Hypothalamus (tissue), 51 donors: ENCODE measurements at places on chromosomes 6 and 20.

DNA sequence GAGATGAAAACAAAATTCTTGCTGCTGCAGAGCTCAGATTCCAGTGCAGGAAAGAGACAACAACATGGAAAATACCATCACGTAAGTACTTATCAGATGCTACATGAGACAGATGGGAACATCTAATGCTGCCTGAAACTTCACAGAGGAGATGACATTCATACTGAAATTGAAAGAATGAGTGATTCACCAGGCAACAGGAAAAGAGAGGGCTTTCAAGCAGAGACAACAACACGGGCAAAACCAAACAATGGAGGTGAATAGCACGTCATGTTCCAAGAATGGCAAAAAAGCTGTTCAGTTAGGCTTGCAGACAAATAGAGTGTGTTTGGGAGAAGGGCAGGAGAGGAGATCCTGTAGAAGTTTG, 39.3 kb downstream of the GTF2H5 start:
- DNase-seq: no peak

DNA sequence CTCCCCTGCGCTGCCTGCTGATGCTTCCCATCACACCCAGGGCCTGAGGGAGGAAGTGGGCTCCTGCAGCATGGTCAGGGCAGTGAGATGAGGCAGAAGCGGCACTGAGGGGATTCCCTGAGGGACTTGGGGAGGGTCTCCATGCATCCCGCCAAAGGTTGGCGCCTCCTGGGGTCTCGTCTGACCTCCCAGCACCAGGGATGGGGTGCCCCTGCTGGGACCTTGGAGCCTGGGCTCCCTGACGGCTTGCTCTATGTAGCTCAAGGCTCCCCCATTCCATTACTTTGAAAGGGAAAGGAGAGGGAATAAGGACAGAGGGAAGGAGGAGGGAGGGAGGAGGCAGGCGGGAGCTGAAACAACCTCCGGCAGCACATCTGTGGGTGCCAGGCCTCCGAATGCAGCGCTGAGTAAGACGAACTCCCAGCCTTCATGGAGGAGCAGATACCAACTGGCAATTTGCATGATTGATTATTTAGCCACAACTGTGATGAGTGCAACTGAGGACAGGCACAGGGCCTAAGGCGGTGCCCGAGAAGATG, 259.3 kb downstream of the ERMARD start:
- no peak for DNase-seq

- DNase-seq: no peak
Measured at GRCh38 chr20:9119776-9120175, 50.9 kb downstream of the PLCB4 start.

DNA sequence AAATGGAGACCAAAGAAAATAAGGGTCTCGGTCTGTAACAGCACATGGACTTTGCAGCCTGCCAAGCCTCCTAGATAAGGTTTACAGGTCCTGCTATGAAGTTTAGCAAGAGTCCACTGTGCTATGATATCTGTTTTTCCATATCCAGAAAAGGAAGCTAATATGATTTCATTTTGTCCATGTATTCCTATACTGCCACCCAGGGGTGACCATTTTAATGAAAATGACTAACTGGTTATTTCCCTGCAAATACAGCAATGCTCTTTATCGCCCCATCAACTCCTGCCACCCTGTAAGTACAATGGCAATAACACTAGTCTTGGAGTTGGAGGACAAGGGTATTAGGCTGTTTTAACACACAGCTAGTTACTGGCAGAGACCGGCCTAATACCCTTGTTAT, 115.2 kb upstream of the GLP1R start:
- DNase-seq: no peak

GRCh38 chr20:48531505-48531904, 296.3 kb downstream of the PREX1 start:
- no peak for DNase-seq

- no peak for DNase-seq
Measured at GRCh38 chr6:36207155-36207554, 10.6 kb downstream of the BRPF3 start.

DNA sequence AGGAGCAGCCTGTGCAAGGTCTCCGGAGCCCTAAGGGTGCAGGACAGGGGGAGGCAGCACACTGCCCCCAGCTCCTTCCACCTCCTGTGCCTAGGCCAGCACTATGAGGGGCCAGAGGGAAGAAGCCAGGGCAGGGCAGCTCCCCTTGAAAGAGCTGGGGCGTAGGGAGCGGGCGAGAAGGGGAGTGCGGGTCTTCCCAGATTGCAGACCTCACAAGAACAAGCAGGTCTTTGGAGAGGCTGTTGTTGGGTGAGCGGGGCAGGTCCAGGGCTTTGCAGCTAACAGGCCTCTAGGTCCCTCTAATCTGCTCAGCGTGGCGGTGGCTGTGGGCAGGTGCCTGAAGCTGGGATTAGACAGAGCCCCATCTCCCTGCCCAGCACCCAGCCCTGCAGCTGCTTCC, 22.4 kb upstream of the CST1 start:
- DNase-seq: no peak

DNA sequence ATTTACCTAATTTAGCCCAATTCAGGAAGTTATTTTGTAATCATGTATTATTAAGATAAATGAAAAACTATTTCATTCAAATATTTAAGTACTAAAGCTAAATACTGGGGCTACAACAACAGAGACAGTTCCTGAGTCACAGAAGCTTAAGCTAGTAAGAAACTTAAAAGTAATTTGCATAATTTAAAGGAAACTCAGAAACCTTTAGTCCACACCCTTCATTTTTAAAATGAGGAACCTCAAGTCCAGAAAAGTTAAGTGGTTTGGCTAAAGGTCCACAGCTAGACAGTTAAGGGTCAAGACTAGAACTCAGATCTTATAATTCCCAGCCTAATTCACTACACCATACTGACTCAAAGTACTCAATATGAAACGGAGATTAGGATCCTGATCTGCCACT, 7.2 kb downstream of the LMBRD1 start:
- no peak for DNase-seq

GRCh38 chr6:135085700-135086413, 31.2 kb upstream of the HBS1L start:
- DNase-seq: no peak

DNA sequence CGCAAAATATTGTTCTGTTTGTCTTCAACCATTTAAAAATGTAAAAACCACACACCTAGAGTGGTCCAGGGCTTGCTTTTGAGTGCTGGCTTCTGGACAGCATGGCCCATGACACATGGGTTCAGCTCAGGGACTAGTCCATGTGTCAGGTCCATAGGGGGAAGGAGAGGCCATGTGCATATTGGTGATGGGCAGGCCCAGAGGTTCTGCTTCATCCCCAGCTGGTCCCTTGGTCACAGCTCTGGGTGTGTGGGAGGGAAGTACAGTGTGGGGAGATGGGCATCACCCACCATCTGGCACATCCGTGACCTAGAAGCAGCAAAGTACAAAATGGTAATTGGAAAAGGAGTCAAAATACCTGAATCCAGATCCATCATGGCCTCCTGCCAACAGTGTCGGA, 50.7 kb downstream of the STK35 start:
- no peak for DNase-seq

GRCh38 chr6:127893541-127893940, 7.3 kb downstream of the THEMIS start:
- no peak for DNase-seq

DNA sequence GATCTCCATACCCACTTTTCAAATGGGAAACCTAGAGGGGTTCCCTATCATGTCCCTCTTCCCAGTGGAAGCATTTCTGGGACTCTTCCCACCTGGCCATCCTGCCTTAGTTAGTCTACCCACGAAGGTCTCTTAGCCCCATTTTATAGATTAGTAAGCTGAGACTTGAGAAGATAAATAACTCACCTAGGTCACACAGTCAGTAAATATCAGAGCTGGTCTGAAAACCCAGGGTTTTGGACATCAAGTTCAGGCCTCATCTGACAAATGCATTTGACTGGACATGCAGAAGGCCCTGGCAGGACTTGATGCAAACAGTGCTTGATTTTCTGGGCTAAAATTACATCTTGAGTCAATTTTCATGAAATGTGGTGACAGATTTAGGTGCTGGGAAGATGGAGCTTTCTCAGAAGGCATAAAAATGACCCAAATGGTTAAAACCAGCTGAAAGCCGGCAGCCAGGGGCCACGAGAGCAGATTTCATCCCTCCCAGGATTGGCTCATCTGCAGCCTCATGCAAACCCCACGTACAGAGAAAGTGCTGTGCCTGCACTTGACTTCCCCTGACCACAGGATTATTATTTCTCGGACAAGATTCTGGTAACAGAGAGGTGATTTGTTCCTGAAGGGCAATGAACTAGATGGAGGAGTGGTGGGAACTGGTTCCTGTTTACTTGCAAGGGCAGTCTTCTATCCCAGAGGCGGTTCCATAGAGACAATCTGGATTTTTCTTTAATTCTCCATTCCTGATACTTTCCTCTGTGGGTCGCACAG, 23.1 kb downstream of the CPNE5 start:
- DNase-seq: no peak

- no peak for DNase-seq
Measured at GRCh38 chr20:5067877-5068645, 51.7 kb downstream of the PCNA start.

DNA sequence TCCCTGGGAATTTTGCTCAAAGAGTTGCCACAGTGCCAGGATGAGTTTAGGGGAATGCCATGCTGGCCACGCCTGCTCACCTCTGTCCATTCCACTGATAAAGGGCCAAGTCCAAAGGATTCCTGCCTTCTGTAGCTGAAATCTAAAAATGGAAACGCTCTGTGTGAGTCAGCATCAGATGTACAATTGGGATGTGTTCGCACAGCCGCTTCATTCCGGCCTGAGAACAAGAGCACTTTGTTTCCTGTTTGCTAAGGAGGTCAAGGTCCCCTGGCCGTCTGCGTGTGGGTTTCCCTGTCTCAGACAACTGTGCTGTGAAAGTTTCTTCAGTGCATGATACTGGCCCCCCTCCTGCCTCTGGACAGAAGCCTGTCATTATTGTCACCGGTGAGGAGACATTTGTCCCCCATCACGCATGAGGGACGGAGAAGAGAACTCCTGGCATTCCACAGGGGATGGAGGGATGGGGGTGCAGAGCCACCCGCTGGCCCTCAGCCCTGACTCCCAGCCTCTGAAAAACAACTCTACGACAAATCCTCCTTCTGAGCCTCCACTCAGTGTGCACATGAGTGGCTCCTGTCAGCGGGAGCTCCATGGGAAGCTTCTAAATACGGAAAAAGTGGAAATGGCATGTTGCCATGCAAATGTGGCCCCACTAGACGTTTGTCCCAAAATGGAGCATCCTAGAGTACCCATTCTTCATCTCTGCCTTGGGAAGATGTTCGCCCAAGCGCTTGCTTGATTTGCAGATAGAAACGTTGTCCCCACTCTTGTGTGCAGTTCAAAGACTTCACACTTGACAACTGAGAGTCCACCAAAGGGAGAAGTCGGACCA, 143.5 kb upstream of the AFDN start:
- DNase-seq: peak; percentile 78

GRCh38 chr6:85015396-85015990, 251.1 kb upstream of the TBX18 start:
- DNase-seq: no peak

DNA sequence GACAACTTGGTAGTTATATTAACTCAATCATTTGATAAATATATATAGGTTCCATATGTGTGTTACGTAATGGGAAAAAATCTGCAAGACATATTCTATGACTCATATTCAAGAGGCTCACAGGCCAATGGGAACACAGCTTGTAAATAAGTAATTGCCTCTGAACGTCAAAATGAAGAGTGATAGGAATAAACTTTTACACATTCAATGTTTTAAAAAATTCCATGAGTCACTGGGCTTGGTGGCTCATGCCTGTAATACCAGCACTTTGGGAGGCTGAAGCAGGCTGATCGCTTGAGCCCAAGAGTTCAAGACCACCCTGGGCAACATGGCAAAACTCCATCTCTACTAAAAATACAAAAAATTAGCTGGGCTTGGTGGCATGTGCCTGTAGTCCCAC, 209.4 kb upstream of the MCHR2 start:
- DNase-seq: no peak

DNA sequence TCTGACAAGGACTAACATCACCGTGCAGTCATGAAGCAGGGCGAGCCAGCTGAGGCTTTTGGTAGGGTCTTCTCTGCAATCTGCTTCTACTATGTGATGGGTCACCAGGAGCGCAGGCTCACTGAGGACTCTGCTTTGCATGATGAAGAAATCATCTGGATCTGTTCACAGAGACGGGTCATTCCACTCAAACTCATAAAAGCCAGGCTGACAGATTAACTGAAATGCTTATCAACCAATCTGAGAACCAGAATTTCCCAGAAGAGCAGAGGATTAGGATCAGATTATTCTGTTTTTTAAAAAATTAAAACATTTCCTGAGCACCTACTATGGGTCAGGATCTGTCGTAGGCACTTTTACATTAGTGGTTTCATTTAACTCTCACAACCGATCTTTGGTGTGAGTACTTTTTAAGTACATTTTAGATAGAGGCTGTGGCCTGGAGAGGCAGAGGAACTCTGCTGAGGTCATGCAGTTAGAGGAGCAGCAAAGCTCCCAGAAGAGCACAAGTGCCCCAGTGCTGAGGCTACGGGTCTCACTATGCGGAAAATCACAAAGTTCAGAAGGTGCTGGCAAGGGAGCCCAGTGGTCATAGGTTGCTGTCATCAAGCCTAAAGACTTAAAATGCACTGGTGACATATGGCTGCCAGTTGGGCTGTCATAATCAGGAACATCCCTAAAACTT, 109.1 kb downstream of the BACH2 start:
- no peak for DNase-seq

DNA sequence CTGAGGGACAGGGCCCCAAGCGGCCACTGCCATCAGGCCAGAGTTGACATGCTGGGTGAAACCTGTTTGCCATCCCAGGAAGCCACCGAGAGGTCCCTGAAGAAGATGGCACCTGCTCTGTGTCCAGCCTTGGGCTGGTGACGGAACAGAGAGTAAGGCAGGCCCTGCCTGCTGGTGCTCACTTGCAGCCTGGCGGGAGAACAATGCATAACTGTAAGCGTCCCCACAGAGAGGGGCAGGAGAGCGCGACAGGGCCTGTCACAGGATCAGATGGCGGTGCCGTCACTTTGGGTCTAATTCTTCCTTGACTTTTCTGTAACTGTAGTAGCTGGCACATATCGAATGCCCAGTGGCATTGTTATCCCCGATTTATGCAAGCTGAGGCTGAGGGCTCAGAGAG, 29.0 kb upstream of the VSTM2L start:
- peak; percentile 33 for DNase-seq

GRCh38 chr20:542777-543368, 717 bp downstream of the CSNK2A1 start:
- no peak for DNase-seq

GRCh38 chr6:131101911-131102680, 33.2 kb upstream of the AKAP7 start:
- DNase-seq: no peak

DNA sequence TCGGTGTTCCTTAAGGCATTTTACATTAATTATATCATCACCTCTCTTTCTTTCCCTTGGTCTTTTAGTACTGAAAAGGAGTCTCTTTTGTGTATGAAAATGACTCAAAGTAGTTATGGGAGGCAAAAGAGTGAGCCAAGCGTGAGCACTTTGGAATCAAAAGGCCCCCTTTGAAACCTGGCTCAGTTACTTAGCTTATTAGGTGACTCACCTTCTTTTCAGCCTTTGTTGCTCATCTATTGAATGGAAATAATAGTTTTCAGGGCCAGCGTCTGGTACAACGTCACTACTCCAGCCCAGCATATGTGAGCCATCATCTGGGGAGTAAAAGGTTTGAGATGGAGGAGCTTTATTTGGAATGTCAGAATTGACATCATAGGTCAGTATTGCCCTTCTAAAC, 147.4 kb upstream of the SCGN start:
- no peak for DNase-seq
